ENCODE measurements at places on chromosomes 12 and 14. TPM values are rescaled to one million over a fixed set of nuclear protein-coding genes. Genes with fewer than 3 reads are reported as not detected.

DNA sequence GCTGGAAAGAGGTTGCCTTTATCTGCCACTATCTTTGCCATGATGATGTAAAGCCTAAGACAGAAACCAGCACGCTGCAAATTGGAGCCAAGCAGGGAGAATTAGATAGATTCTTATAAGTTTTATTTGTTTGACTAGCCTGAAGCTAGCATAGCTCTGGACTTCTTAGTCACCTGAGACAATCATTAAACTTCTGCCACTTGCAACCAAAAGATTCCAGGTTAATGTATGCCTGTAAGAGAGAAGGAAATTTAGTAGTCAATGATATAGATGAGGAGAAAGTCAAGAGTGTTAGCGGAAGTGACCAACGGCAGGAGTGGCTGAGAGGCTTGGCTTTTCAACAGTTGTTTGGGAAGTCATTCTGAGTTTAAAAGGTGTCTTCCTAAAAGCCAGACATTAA is 1106.6 kb downstream of the VRK1 start:
- no peaks in the 10 kb centered on the region for H3K27me3 ChIP-seq
- no peak overlapping the region for H3K4me3 ChIP-seq
- H3K4me1 ChIP-seq, result no peaks in the 10 kb centered on the region
- H3K36me3 ChIP-seq, result no peaks in the 10 kb centered on the region

DNA sequence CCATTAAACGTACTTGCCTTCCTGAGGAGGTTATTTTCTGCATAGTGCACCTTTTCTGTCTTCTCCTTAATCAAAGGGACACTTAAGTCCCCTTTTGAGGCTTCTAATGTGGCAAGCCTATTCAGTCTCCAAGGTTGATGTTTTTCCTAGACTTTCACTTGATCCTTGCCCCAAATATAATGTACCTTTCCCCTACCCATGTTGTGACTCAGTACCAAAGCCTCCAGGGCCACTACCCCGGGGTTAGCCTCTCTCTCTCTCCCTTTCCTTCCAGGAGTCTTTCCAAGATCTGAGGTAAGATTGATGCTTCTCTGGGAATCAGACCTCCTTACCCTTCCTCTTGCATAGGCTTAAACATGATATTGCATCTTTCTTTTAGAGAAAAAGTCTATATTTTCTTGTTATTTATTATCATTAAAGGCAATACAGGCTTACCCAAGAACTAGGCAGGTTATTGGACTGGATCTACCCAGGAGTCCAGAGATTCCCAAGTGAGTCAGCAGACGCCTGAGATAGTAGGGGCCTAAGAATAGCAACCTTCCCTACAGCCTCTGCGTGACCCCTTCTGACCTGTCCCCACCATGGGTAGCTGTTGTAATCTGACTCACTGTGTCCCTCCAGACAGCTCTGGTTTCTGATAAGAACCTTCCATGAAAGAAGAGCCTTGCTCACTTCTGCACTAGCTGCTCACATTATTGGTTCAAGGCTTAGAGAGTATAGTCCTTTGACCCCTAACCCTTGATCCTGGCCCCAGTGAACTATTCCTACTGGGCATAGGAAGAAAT is 172.9 kb downstream of the ZFP36L1 start:
- no peaks in the 10 kb centered on the region for H3K4me1 ChIP-seq
- H3K4me3 ChIP-seq, result no peak overlapping the region
- H3K27me3 ChIP-seq, result no peaks in the 10 kb centered on the region
- H3K27ac ChIP-seq, result no peak overlapping the region

GRCh38 chr12:30646821-30647220 is 48.8 kb downstream of the IPO8 start:
- H3K27ac ChIP-seq, result no peak overlapping the region
- H3K4me3 ChIP-seq, result no peak overlapping the region
- no peaks in the 10 kb centered on the region for H3K27me3 ChIP-seq
- peak; percentile 8 for DNase-seq
- no peaks in the 10 kb centered on the region for H3K4me1 ChIP-seq

DNA sequence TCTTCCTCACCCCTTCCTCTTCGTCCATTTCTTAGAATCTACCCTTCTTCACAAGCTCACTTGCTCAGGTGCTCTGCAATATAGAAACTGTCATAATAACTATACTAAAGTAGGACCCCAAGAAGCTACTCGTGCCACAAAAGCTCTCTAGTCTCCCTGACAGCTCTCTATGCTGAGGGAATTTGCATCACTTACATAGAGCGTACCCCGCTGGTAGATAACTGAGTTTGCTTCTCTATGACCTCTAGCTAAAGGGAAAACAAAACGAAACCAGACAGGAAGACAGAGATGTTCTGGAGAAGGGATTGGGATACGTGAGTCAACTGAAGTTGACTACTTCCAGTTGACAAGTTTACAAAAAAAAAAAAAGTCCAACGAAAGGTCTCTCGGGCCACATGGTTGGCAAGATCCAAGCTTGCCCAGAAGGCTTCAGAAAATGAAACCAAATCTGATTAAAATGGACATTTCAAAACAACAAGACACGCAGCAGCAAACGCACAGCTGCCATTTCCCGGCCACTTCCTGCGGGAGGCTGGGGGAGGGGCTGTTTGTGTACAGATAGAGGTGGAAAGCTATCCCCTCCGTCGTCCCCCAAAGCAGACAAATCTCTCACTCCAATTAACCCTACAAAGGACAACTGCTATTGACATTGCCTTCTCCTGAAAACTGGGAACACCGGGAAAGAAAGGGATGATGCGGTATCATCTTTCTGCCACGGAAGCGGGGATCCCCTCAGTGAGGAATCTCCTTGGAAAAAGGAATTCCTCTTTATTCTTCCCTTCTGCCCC is 1.3 kb downstream of the BAZ2A start:
- peak; percentile 79 for DNase-seq
- no peaks in the 10 kb centered on the region for H3K27me3 ChIP-seq
- peaks cover 5% of the 10 kb centered on the region for H3K36me3 ChIP-seq
- H3K4me3 ChIP-seq, result peak overlapping the region; percentile 97
- H3K27ac ChIP-seq, result peak overlapping the region; percentile 93
- H3K4me1 ChIP-seq, result peaks cover 33% of the 10 kb centered on the region

DNA sequence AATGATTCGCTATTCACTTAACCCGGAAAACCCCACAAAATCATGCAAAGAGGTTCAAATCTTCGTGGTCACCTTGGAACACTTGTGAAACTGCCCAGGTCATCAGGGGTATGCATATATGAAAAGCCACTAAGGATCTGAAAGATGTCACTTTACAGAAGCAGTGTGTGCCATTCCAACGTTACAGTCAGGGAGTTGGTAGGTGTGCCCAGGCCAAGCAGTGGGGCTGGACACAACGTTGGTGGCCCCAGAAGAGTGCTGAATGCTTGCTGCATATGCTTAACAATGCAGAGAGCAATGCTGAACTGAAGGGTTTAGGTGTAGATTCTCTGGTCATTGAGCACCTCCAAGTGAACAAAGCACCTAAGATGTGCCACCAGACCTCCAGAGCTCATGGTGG is 51.1 kb upstream of the EIF5 start:
- no peaks in the 10 kb centered on the region for H3K36me3 ChIP-seq
- no peaks in the 10 kb centered on the region for H3K4me1 ChIP-seq
- no peak overlapping the region for H3K4me3 ChIP-seq
- no peak for DNase-seq
- H3K27me3 ChIP-seq, result peaks cover 2% of the 10 kb centered on the region
- no peak overlapping the region for H3K27ac ChIP-seq

- no peaks in the 10 kb centered on the region for H3K36me3 ChIP-seq
- no peak overlapping the region for H3K27ac ChIP-seq
- H3K4me3 ChIP-seq, result no peak overlapping the region
- H3K4me1 ChIP-seq, result no peaks in the 10 kb centered on the region
- no peak for DNase-seq
These were observed 103.0 kb downstream of the PTGER2 start for GRCh38 chr14:52417139-52417538.

DNA sequence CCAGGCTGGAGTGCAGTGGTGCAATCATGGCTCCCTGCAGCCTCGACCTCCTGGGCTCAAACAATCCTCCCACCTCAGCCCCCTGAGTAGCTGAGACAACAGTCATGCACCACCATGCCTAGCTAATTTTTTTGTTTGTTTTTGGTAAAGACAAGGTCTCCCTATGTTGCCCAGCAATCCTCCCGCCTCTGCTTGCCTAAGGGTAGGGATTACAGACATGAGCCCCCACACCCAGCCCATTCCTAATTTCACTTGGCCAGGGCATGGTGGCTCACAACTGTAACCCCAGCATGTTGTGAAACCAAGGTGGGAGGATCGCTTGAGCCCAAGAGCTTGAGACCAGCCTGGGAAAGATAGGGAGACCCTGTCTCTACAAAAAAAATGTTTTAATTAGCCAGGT is 9.1 kb downstream of the DAD1 start:
- H3K4me3 ChIP-seq, result no peak overlapping the region
- H3K27ac ChIP-seq, result no peak overlapping the region
- H3K27me3 ChIP-seq, result no peaks in the 10 kb centered on the region
- no peak for DNase-seq
- H3K4me1 ChIP-seq, result peaks cover 4% of the 10 kb centered on the region
- peaks cover under 1% of the 10 kb centered on the region for H3K36me3 ChIP-seq

- H3K4me3 ChIP-seq, result no peak overlapping the region
- H3K27ac ChIP-seq, result no peak overlapping the region
- DNase-seq, result no peak
- H3K27me3 ChIP-seq, result no peaks in the 10 kb centered on the region
These were observed 1.3 kb downstream of the MYL6B start for GRCh38 chr12:56153678-56154065.

DNA sequence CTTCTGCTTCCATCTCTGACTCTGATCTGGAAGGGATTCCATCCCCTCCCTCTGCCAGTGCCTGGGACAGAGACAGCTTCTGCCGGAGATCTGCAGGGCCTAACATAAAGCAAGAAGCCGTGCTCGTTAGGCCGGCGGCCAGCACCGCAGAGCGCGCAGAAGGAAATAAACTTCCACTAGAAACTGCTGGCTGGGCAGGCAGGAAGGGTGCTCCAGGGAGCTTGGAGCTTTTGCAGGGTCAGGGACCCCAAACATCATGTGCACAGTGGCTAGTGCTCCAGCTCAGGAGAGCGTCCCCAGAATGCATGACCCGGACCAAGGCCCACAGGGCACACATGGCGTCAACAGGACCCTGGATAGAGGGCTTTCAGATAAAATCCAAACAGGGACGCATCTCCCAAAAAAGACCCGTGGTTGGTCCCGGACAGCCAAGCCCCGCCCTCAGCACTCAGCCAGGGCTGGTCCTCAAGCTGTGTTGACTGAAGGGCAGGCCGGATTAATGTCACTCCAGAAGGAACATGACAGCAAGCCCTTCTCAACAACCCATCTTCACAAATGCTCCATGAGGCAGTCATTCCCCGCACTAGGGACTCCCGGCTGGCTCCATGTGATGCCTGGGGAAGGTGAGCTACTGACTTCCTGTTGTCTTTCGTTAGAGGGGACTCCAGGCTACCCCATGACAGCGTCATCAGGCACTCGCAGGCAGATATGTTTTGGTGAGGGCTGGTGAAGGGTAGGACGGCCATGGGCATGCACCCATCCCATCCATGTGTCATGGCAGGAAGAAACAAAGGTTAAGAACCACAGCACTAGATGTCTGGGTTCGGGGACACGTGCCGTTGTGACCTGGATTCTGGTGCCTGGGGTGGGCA is 121.5 kb downstream of the CALM1 start:
- peaks cover 12% of the 10 kb centered on the region for H3K4me1 ChIP-seq
- H3K36me3 ChIP-seq, result no peaks in the 10 kb centered on the region
- no peak overlapping the region for H3K4me3 ChIP-seq
- DNase-seq, result no peak

- DNase-seq, result no peak
- H3K27me3 ChIP-seq, result no peaks in the 10 kb centered on the region
- no peaks in the 10 kb centered on the region for H3K4me1 ChIP-seq
- H3K36me3 ChIP-seq, result peaks cover 21% of the 10 kb centered on the region
- H3K4me3 ChIP-seq, result no peak overlapping the region
These were observed 210.4 kb downstream of the ITPR2 start for GRCh38 chr12:26622601-26623000.

DNA sequence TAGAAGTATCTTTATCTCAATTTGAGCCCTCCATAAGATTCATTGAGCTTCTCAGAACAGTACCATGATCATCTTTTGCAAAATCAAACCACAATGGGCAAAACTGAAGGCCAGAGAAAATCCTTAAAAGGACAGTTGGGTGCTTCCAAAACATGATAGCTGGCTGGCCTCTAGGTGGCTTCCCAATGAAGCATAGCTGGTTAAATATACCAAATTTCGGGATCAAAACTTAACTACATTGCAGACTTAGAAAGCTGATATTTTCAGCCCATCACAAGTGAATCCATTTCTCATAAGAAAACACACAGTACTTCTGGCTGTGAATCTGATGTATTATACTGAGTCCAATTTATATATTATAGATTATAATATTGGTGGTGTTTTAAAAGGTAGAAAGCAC is 15.3 kb upstream of the PIK3C2G start:
- no peak overlapping the region for H3K27ac ChIP-seq
- H3K36me3 ChIP-seq, result no peaks in the 10 kb centered on the region
- DNase-seq, result no peak
- no peaks in the 10 kb centered on the region for H3K4me1 ChIP-seq
- no peak overlapping the region for H3K4me3 ChIP-seq

- peak overlapping the region; percentile 46 for H3K4me3 ChIP-seq
- peaks cover 9% of the 10 kb centered on the region for H3K4me1 ChIP-seq
- H3K27ac ChIP-seq, result peak overlapping the region; percentile 68
- peaks cover 42% of the 10 kb centered on the region for H3K36me3 ChIP-seq
- no peaks in the 10 kb centered on the region for H3K27me3 ChIP-seq
- peak; percentile 84 for DNase-seq
These were observed 3.7 kb upstream of the PNMA1 start for GRCh38 chr14:73717711-73718417.

RNASE7 gene
- total RNA-seq, result not detected

- DNase-seq, result no peak
- H3K4me3 ChIP-seq, result no peak overlapping the region
- H3K27me3 ChIP-seq, result no peaks in the 10 kb centered on the region
- no peaks in the 10 kb centered on the region for H3K4me1 ChIP-seq
- H3K27ac ChIP-seq, result no peak overlapping the region
- H3K36me3 ChIP-seq, result no peaks in the 10 kb centered on the region
These were observed 55.4 kb downstream of the AKAP6 start for GRCh38 chr14:32384464-32384863.

- H3K36me3 ChIP-seq, result no peaks in the 10 kb centered on the region
- H3K4me3 ChIP-seq, result no peak overlapping the region
- no peak overlapping the region for H3K27ac ChIP-seq
- no peaks in the 10 kb centered on the region for H3K4me1 ChIP-seq
These were observed 83.3 kb downstream of the KITLG start for GRCh38 chr12:88496891-88497371.

KITLG gene
- 125 TPM for total RNA-seq
